ENCODE measurements at places on chromosomes 7 and 10. TPM values are rescaled to one million over a fixed set of nuclear protein-coding genes. Genes with fewer than 3 reads are reported as not detected.

UTF1 gene
- not detected for total RNA-seq

MARVELD1 gene
- 29.8 TPM for total RNA-seq

OR2A5 gene
- not detected for total RNA-seq

ACSM6 gene
- not detected for total RNA-seq
